ENCODE measurements at places on chromosomes 11 and 22. TPM values are rescaled to one million over a fixed set of nuclear protein-coding genes. Genes with fewer than 3 reads are reported as not detected.
A peak's percentile ranks its signal among the peaks of the same experiment; 100 is the strongest.

Gene FXYD6
- not detected for total RNA-seq

DNA sequence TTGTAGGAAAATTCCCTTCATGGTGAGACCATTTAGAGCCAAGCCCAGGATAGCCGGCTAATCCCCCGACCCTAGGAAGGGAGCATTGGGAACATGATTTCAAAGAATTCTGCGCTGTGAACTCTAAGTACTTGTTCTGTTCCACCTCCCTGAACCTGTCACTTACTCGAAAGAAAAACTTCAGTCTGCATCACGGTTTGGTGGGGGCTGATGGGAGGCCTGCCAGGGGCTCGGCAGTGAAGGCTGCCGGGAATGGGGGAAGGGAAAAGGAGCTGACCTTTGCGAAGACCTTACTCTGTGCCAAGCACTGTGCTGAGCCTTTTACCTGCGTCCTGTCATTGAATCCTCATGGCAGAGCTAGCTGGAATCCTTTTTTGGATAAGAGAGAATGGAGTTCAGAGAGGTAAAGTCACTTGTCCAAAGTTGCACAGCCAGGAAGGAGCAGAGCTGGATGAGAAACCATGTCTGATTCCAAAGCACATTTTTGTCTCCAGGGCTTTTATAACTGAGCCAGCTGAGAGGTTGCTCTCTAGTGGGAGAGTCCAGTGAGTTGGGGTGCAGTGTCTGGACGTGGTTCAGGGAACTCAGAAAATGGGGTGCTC is 15.4 kb downstream of the RASD2 start:
- DNase-seq: no peak

Gene MPPED2
- total RNA-seq: not detected

GRCh38 chr11:30917266-30917665 is 331.1 kb upstream of the MPPED2 start:
- no peak for DNase-seq

DNA sequence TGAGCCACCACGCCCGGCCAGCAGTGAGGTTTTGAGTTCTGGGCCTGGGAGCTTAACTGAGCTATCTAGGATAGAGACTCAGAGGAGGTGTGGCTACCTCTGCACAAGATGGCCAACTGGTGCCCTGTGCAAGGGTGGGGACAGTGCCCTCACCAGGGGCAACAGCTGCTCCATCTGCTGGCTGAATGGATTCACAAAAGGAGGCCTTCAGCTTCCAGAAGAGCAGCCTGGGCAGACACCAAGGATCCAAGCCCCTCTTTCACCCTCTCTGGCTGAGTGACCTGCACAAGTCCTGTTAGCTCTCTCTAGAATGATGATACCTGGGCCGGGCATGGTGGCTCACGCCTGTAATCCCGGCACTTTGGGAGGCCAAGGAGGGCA is 33.5 kb upstream of the BAIAP2L2 start:
- no peak for DNase-seq

Gene MB
- not detected for total RNA-seq

DNA sequence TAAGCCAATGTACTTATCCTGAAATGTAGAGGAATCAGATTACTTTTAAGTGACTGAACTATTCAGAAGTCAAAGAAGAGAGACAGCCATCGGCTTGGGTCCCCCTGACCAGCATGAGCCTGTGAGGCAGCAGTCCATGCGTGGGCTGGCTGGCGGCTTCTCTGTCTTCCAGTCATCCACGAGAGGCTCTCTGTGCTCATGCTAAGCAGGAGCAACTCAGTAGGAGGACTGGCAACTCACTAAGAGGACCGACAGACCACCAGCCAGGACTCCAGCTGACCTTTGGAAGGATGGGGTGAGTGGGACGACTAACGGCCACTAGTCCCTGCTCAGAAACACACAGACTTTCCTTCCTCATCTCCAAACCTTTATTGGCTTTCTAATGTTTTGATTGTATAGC is 43.6 kb downstream of the ARFGAP3 start:
- DNase-seq: no peak

Gene CALCA
- not detected for total RNA-seq

Gene P2RX3
- total RNA-seq: not detected

Gene POTEH
- total RNA-seq: not detected

- DNase-seq: peak; percentile 86
These were observed at the start of gene MEI1 for GRCh38 chr22:41699264-41700107. Gene MEI1 (plus strand): TSS chr22:41699503. CDS start chr22:41699539, 36 bp downstream.

GRCh38 chr11:31955838-31956237 is 135.0 kb upstream of the RCN1 start:
- no peak for DNase-seq

Gene NLRX1
- total RNA-seq: 14.1 TPM

DNA sequence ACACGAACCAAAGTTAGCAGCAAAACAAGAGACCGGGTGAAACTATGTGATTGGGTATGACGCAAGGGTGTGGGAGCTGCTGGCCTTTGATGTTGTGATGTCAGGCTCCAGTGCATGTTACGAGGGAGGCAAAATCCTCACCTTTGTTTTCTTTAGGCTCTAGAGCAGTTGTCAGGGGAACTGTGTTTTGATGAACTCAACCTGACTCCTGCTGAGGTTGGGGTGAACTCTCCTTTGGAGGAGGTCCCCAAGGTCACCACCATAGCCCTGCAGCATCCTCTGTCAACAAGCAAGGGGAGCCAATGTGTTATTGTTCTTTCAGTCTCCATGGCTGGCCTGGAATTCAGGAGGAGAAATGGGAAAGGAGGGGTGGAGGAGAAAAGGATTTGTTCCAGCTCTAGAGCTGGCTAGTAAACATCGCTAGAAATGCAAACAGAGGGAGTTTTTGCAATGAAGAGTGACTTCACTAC is 33.8 kb downstream of the RASSF10 start:
- DNase-seq: no peak

DNA sequence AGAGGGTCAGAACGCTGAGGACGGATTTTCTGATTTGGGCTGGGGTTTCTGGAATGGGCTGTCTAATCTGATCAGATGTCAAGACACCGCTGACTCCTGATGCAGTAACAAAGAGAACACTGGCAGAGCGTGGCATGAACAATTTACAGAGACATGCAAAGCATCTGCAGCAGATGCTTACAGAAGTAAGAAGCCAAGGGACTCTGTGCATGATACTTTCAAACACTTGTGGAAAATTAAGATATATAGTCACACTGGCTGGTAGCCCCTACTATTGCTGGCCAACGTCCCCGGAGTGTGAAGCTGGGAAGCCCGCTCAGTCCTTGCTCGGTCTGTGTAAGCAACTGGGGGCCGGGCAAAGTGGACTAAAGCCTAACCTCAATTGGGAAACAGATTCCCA is 903.7 kb downstream of the BRD1 start:
- no peak for DNase-seq

- no peak for DNase-seq
These were observed 188.3 kb upstream of the BLID start for GRCh38 chr11:122304306-122304705.

Gene HPS4
- total RNA-seq: 40.1 TPM

DNA sequence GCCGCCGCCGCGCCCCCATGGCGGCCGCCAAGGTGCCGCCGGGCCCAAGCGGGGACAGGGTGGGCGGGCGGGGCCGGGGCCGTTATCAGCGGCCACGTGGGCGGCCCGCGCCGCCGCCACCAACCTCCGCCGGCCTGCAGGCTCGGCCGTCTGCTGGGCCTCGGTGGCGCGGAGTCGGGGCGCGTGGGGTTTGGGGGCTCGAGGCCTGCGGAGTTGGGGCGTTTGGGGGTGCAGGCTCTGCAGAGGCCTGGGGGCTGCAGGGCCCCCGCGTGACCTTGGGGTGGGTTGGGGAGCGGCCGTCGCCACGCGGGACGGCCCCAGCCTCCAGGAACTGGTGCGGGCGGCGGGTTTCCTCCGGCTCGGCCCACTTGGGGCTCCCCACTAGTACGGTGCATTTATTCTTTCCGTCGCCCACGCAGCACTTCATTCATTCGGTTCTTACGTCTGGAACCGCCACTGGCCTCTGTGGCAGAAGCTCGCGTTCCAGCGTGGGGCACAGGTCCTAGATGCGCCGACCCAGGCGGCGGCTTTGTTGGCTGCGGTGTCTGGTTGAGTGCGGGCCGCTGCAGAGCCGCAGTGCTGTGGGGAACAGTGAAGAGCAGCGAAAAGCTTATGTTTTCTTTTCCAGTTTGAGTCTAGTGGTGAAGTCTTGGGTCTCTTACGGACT is 740 bp upstream of the TRMT2A start:
- peak; percentile 88 for DNase-seq

Gene FAM180B
- total RNA-seq: 0.31 TPM

DNA sequence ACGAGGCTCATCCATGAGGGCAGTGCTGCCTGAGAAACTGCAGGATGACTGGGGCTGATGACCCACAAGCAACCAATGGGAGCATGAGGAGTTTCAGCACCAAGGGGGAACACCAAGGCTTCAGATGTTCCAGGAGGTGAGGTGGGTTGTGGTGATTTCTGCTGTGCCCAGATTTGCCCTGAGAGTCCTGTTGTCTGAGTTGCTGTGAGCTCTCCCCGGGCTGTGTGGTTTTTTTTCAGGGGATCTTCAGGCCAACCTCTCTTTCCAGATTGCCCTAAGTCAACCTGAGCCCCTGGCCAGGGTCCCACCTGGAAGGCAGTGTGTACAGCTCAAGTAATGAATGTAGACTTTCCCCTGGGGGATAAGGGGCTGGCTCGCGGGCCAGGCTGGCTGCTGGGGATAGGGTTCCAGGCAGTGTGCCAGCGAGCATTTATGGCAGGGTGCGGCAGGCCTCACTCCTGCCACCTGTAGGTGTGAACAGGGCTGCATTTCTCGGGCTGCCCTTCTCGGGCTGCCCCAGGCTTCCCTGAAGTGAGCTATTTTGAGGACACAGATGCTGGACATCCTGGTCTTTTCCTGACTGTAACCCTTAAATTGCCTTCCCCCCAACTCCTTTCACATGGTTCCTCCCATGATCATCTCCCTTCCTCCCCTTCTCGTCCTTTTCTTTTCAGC is 9.8 kb downstream of the SLC22A6 start:
- DNase-seq: no peak

Gene ESAM
- total RNA-seq: 0.17 TPM

DNA sequence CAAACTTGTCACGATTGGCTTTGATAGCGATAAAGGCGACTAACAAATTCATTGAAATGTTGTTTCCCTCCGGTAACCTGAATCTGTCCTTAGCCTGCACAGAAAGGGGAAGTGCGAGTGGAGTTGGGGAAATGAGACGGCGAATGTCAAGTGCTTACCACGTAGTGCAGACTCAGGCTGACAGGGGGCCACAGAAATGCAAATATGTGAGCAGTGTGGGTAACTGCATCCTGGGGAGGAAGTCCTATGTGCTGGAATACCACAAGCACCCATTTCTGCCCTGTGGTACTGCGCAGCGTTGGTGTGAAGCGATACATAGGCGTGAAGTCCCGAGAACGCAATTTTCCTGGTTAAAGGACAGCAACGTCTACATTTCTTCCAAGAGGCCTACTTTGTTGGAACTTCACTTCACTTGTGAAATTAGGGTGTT is 869 bp upstream of the EIF4ENIF1 start:
- DNase-seq: peak; percentile 88

- DNase-seq: no peak
These were observed 115.7 kb upstream of the NNMT start for GRCh38 chr11:114180301-114181055.
